ENCODE measurements at places on chromosomes 1 and 21.

- no peak for DNase-seq
Measured at GRCh38 chr21:14451546-14451945, 68.6 kb upstream of the HSPA13 start.

DNA sequence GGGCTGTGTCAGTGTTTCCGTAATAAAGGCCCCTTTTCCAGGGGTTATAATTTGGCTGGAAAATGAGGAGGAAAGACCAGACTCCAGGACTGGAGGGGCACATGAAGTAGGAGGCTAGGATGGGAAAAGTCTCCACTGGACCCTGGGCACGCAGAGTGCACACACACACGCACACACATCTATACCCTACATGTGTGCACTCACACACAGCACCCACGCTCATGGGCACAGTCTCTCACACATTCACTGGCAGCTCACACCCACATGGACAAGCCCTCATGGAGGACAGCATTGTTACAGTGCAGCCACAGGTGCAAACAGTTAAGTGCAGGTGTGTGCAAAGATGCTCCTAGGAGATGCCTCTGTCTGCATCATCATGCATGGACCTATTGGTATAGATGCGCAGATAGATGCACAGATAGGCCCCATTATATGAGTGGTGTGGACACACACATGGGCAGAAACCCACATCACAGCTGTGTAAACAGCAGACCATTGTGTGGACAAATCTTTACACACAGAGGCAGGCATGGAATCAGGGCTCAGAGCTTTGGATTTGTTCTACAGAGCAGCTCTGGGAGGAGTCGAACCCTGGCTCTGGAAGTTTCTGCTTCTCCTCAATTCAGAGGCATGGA, 9.1 kb upstream of the RUNX3 start:
- DNase-seq = no peak

GRCh38 chr1:202811296-202812175, 782 bp downstream of the PCAT6 start:
- no peak for DNase-seq

DNA sequence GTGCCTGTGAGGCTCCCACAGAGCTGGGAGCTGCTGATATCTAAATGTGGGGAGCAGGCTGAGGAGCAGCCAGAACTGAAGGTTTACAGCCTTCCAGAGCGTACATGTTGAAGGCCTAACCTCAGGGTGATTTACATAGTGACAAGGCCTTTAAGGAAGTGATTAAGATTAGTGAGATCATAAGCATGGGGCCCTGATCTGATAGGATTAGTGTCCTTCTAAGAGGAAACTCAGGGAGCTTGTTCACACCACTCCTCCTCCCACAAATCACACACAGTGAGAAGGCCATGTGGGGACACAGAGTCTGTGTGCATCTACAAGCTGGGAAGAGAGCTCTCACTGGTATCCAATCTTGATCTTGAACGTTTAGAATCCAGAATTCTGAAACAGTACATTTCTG, 92.3 kb upstream of the NBPF6 start:
- DNase-seq = no peak

GRCh38 chr21:38645282-38645681, 147.0 kb upstream of the ERG start:
- peak; percentile 34 for DNase-seq

DNA sequence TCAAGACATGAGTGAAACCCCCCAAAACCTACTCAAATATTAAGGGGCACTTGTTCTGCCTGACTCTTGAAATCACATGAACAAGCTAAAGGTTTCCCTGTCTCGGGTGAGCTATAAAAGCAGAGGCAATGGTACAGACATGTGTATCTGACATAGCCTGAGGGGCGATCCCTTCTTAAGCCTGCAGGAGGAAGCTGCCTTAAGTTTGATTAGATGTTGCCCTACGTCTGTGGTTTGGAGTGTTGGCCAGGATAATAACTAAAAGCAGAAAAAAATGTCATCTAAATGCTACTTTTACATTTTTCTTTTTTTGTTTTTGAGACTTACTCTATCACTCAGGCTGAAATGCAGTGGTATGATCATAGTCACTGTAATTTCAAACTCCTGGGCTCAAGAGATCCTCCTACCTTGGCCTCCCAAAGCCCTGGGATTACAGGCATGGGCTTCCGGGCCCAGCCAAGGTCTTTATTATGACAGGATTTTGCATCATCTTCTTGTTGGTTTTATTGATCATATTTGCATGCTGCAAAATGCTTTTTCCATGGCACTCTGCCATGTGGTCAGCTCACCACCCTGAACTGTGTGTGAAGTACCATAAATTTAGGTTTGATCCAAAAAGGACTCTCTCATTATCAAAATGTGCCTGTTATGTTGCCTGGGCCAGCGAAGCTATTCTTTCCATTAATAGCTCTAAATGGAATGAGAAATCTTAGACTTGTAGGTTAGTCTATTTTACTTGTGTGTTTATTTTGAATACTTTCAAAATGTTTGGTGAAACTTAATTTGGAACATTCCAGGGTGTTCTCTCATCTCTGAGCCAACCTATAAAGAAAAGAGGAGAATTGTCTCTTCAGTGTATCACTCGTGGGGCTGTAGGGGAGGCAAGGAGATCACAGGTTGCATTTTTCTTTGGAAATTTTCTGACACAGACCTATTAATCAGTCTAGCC, 15.0 kb upstream of the HMGN1 start:
- no peak for DNase-seq

DNA sequence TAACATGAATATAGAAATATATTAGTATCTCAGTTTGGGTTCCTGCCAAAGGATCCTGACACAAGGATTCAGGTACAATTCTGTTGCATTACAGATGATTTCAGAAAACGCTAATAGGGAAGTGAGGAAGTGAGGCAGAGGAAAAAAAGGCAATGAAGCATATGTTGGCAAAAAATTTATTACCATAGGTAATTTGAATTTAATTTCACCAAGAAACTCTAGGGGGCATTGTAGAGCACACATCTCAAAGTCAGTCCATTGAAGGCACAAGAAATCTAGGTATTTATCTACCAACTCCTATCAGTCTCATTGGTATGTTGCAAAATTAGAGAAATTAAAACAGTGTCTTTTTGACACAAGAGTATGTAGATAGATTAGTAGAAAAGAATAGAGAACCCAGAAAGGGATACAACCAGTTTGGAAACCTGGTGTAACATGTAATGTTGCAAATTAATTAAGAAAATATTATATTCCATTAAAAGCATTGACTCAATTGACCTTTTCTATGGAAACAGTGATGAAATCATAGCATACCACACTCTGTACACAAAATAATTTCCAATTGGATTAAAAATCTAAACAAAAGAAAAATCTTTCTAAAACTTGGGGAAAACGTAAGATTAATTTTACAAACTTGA, 104.9 kb upstream of the SNX7 start:
- no peak for DNase-seq

DNA sequence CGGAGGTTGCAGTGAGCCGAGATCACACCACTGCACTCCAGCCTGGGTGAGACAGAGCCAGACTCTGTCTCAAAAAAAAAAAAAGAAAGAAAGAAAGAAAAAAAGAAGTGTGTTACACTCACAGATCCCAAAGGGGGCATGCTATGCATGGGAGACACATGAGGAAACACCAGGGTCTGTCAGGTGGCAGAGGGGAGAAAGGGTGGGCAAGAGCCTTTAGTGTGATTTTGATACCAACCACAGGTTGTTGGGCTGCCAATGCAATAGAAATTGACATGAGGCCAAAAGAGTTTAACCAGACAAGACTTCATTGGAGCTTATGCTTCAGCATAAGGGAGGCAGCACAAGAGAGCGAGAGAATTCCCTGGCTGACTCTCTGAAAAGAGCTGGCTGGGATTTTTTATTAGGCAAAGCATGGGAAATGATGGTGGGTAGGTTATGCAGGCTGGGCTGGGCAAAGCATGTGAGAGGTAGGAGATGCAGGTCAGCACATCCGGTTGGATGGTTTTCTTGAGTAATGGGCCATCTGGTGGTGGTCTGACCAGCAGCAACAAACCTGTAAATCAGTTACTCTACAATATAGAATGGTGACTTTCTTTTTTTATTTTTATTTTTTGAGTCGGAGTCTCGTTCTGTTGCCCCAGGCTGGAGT, 11.7 kb upstream of the EXTL1 start:
- DNase-seq = no peak

- DNase-seq = peak; percentile 53
Measured at GRCh38 chr1:77888781-77889642, 588 bp downstream of the NEXN start.

GRCh38 chr1:86352086-86352485, 44.0 kb downstream of the ODF2L start:
- no peak for DNase-seq

DNA sequence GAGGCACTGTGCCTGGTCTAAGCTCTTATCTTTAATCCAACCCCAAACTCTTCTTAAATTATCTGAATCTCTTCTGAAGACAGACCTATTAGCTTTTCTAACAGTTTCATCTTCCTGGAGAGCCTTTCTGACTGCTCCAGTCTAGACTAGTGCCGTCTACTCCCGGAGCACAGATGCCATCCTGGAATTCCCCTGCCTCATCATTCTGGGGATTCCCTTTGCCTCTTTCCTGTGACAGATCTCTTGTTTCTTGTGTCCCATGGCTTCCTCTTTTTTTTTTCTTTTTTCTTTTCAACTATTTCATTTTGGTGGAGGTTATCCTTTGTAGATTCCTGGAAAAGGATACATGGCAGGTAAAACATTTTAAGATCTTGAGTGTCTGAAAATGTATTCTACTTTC, 11.7 kb downstream of the SEMA4A start:
- no peak for DNase-seq

DNA sequence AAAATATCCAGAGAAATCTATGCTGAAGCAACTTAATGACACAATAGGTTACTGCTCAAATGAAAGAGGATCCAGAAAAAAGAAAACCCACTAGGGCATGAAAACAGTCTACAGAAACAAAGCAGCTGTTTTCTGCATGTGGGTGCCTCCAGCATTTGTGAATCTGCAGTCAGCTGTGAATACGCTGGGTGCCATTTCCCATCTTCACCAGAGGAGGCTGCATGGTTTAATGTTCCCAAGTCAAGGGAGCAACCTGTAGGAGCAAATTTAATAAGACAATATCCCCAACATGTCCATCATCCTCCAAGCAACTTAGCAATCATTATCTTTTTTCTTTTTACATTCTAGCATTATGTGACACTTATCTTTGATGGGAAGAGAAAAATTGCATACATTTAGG, 396.6 kb downstream of the BRINP2 start:
- peak; percentile 0 for DNase-seq

DNA sequence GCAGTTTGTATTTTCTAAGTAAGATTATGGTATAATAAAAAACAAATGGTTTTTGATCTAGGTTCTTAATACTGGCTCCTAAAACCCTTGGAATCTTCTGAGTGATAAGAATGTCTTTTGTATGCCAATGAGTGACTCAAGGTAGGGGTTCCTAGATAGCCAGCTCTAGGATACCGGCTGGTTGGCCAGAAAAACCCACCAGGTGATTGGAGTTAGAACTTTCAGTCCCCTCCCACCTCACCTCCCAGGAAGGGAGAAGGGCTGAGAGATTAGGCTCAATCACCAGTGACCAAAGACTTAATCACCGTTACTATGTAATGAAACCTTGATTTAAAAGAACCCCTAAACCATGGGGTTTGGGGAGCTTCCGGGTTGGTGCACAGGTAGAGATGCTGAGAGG, 8.7 kb upstream of the BRDT start:
- DNase-seq = no peak

DNA sequence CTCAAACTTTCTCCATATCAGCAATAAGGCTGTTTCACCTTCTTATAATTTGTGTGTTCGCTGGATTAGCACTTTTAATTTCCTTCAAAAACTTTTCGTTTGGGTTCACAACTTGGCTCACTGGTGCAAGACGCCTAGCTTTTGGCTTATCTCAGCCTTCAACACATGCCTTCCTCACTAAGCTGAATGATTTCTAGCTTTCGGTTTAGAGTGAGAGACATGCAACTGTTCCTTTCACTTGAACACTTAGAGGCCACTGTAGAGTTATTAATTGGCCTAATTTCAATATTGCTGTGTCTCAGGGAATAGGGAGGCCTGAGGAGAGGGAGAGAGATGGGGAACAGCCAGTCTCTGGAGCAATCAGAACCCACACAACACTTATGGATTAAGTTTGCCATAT, 41.2 kb upstream of the IFNLR1 start:
- DNase-seq = no peak

DNA sequence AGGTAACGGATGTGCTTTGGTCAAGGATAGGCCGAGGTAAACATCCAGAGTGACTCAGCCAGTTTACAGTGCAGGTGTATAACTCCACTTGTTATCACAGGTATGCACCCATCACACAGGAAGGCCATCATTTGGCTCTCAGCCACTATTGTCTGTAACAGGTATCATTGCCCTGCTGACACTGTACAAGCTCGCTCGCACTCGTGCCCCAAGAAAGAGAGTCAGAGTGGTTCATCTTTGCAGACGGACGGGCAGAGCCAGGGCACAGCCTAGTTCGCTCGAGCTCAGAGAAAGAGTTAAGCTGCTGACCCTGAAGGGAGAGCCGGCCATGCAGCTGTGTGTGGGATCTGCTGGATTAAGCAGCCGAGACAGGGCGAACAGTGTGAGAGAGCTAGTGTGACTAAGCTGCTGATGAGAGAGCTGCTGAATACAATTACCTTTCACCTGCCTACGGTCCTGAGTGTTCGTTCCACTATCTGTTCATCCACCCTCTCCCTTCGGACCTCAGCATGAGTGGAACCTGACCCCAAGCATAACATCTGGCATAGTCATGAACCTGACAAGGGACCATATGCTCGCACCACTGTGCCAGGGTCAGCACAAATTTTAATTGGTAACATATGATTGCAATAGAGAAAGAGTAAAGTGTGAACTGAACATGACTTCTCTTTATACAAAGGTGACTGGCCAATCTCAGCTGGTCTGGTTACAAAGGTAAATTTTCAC, 27.0 kb upstream of the LYPD8 start:
- no peak for DNase-seq

- peak; percentile 60 for DNase-seq
Measured at GRCh38 chr1:109392788-109393616, 4.7 kb downstream of the SORT1 start.

DNA sequence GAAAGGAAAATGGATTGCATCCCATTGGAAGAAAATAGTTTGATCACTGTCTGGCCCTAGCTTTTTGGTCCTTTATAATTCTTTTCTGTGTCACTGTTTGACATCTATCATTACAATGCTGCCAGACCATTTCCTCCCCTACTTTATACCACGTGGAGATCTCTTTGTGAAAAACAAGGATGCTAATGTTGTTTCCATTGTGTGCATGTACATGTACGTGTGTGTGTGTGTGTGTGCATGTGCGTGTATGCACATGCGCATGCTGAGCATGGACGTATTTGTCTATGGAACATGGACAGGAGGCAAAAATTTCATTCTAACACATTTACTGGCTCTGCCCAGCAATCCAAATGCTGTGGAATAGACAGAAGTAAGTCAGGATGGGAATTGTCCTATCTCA, 153.1 kb upstream of the PLXNA2 start:
- DNase-seq = no peak

All from AG04450 (cell line).